Activated CD4-positive, alpha-beta T cell treated with anti-CD3 and anti-CD28 coated beads for 36 hours (primary cell): ENCODE measurements at places on chromosomes 4 and X.
A peak's percentile ranks its signal among the peaks of the same experiment; 100 is the strongest.

DNA sequence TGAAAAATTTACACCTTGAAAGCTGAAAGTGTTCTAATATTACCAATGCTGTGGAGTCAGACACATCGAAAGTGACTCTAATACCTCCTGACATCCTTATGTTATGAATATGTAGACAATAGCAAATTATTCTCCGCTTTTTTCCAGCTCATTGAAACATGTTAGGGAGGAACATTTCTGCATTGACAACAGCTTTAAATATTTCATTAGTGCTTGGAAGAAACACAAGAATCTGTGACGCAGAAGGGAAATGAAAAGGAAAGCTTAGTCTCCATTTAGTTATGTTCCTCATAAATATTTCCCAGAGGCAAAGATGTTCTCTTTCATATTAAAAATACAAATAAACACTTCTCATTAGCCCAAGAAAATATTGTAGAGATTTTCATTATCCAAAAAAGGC lies 55.8 kb upstream of the CD99 start:
- peaks cover 57% of the 10 kb centered on the region for H3K36me3 ChIP-seq
- no peak overlapping the region for H3K4me3 ChIP-seq
- H3K27ac ChIP-seq: no peak overlapping the region
- H3K27me3 ChIP-seq: no peaks in the 10 kb centered on the region
- peaks cover 14% of the 10 kb centered on the region for H3K4me1 ChIP-seq

DNA sequence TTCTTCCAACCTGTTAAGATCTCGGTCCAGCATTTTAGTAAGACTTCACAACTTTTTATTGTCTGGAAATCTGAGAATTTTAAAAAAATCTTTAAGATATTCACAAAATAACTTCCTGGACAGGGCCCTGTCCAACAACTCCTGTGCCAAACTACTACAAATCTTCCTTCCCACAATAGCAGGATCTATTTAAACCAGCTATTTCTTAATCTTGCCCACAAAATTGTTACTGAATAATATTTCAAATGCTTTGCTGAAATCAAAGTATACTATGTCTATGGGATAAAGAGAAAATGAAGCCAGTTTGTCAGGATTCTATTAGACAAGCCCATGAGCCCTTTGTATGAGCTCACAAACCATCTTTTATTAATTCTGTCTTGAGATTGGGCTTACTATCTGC lies 104.1 kb upstream of the DDIT4L start:
- no peak for DNase-seq
- no peak overlapping the region for H3K27ac ChIP-seq
- no peak overlapping the region for H3K4me3 ChIP-seq

DNA sequence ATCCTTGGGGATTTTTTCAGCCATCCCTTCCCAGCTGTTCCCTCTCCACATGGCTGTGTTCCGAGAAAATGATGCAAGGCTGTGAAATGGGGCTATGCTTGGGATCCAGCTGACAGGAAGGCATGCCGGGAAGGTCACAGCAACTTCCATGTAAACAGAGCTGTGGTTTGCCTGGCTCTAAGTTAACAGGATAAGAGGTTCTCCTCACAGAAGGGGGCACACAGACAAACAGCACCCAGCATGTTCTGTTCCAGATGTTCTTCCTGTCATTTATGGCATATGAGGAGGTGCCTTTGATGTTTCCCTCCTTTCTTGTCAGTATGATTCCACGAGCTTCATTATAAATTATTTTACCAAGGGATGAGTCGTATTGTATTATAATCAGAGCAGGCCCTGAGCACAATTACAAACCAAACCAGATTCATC lies 220.7 kb downstream of the ANTXR2 start:
- no peak for DNase-seq
- H3K27ac ChIP-seq: no peak overlapping the region

GRCh38 chr4:6941796-6942195 lies 32.2 kb downstream of the TBC1D14 start:
- H3K36me3 ChIP-seq: no peaks in the 10 kb centered on the region

- H3K27me3 ChIP-seq: no peaks in the 10 kb centered on the region
- H3K27ac ChIP-seq: no peak overlapping the region
- no peaks in the 10 kb centered on the region for H3K4me1 ChIP-seq
- peak; percentile 7 for DNase-seq
- no peaks in the 10 kb centered on the region for H3K36me3 ChIP-seq
Observed at GRCh38 chr4:163679189-163679588, 184.7 kb downstream of the TMA16 start.

DNA sequence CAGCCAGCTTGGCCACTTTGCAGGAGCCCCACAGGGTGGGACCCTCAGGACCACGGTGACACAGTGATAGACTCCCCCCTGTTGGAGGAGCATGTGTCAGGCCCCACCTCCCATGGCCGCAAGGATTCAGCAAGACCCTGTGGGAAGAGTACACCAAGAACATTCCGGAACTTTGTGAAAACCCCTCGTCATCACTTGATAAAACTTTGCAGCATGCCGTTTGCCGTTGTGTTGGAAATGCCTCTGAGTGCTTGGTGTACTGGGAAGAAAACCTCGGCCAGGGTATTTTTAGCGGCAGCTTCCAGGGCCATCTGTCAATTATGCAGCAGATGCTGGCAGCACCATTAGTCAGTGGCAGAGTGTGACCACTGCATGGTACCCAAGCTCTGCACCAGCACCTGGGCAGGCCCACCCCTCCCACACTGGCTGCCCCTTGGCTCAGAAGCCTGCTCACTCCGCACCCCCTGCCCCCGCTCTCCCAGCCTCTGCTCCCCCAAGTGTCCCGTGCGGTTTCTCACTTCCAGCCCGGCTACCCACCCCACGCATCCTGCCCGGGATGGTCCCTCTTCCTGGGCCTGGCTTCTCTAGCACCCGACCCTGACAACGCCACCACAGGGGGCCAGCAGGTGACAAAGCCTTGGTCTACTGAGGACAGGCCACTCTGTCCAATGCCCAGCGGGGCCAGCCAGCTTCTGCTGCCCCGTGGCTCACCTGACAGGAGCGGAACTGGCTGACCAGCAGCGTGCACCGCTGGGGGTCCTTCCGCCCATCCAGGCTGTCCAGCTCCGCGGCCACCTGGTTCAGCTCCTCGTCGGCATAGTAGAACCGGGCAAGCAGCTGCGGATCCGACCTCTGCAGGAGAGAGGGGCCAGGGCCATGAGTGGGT lies 65.0 kb downstream of the ZFYVE28 start:
- H3K4me3 ChIP-seq: no peak overlapping the region
- no peaks in the 10 kb centered on the region for H3K36me3 ChIP-seq
- H3K27me3 ChIP-seq: no peaks in the 10 kb centered on the region
- DNase-seq: no peak
- H3K4me1 ChIP-seq: peaks cover 6% of the 10 kb centered on the region

GRCh38 chr4:136056748-136057147 lies 1475.5 kb downstream of the PCDH18 start:
- H3K27ac ChIP-seq: no peak overlapping the region
- no peaks in the 10 kb centered on the region for H3K4me1 ChIP-seq
- no peaks in the 10 kb centered on the region for H3K36me3 ChIP-seq
- no peak overlapping the region for H3K4me3 ChIP-seq

- DNase-seq: no peak
- H3K4me3 ChIP-seq: no peak overlapping the region
- H3K27me3 ChIP-seq: no peaks in the 10 kb centered on the region
- no peaks in the 10 kb centered on the region for H3K4me1 ChIP-seq
Observed at GRCh38 chrX:96407501-96407900, 277.1 kb upstream of the DIAPH2 start.

GRCh38 chr4:25063116-25063515 lies 32.4 kb upstream of the LGI2 start:
- H3K4me1 ChIP-seq: no peaks in the 10 kb centered on the region
- no peaks in the 10 kb centered on the region for H3K36me3 ChIP-seq
- H3K4me3 ChIP-seq: no peak overlapping the region
- no peak overlapping the region for H3K27ac ChIP-seq
- H3K27me3 ChIP-seq: peaks cover 6% of the 10 kb centered on the region
- no peak for DNase-seq

GRCh38 chrX:47574076-47574546 lies 8.1 kb upstream of the TIMP1 start:
- no peak overlapping the region for H3K4me3 ChIP-seq
- H3K4me1 ChIP-seq: peaks cover 18% of the 10 kb centered on the region
- H3K36me3 ChIP-seq: peaks cover 28% of the 10 kb centered on the region
- no peak for DNase-seq
- no peak overlapping the region for H3K27ac ChIP-seq
- peaks cover 4% of the 10 kb centered on the region for H3K27me3 ChIP-seq

GRCh38 chrX:123740536-123740935 lies 7.7 kb upstream of the THOC2 start:
- H3K4me3 ChIP-seq: no peak overlapping the region
- no peaks in the 10 kb centered on the region for H3K36me3 ChIP-seq
- no peak for DNase-seq
- no peaks in the 10 kb centered on the region for H3K4me1 ChIP-seq

DNA sequence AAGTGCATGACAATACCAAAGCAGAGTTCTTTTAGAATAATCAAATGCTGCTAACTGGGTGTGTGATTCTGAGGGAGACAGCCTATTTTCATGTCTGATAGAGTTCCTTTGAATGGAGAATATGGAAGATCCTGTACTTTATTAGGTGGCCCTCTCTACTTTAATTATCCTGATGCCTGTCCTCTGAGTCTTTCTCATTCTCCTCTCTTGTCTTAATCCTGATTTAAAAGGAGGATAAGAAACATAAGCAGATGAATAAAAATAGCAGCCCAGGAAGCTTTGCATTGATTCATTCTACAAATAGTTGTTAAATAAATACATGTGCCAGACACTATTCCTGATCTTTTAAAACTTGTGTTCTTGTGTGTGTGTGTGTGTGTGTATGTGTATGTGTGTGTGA lies 387.3 kb downstream of the SPRY1 start:
- H3K27me3 ChIP-seq: peaks cover 2% of the 10 kb centered on the region
- H3K27ac ChIP-seq: no peak overlapping the region
- H3K4me3 ChIP-seq: no peak overlapping the region
- no peaks in the 10 kb centered on the region for H3K4me1 ChIP-seq
- no peaks in the 10 kb centered on the region for H3K36me3 ChIP-seq
- no peak for DNase-seq

DNA sequence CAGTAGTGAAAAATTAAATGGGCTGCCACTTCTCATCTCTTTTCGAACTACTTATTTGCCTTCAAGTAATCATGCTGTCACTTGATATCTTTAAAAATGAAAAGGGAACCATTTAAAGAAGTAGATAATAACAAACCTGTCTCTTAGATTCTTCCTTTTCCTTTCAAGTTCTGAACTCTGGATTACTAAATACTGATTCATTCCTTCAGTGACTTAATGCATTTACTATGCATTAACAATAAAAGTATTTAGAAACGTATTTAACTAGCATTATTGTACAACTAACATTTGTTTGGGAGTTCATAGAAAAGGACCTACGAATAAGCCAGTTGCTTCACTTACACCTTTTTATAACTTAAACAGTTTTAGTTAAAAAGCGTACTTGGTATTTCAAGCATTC lies 61.1 kb upstream of the RAB33B start:
- no peak for DNase-seq
- H3K36me3 ChIP-seq: peaks cover 44% of the 10 kb centered on the region
- no peaks in the 10 kb centered on the region for H3K27me3 ChIP-seq
- H3K4me1 ChIP-seq: no peaks in the 10 kb centered on the region
- H3K4me3 ChIP-seq: no peak overlapping the region
- H3K27ac ChIP-seq: no peak overlapping the region

- H3K27ac ChIP-seq: no peak overlapping the region
- no peaks in the 10 kb centered on the region for H3K36me3 ChIP-seq
- H3K4me1 ChIP-seq: no peaks in the 10 kb centered on the region
- no peak for DNase-seq
- H3K4me3 ChIP-seq: no peak overlapping the region
Observed at GRCh38 chr4:82713856-82714255, 84.7 kb downstream of the SCD5 start.

GRCh38 chr4:152581536-152582160 lies 45.8 kb upstream of the FBXW7 start:
- no peak for DNase-seq
- peaks cover 2% of the 10 kb centered on the region for H3K4me1 ChIP-seq
- no peak overlapping the region for H3K4me3 ChIP-seq
- no peaks in the 10 kb centered on the region for H3K27me3 ChIP-seq
- H3K36me3 ChIP-seq: no peaks in the 10 kb centered on the region

DNA sequence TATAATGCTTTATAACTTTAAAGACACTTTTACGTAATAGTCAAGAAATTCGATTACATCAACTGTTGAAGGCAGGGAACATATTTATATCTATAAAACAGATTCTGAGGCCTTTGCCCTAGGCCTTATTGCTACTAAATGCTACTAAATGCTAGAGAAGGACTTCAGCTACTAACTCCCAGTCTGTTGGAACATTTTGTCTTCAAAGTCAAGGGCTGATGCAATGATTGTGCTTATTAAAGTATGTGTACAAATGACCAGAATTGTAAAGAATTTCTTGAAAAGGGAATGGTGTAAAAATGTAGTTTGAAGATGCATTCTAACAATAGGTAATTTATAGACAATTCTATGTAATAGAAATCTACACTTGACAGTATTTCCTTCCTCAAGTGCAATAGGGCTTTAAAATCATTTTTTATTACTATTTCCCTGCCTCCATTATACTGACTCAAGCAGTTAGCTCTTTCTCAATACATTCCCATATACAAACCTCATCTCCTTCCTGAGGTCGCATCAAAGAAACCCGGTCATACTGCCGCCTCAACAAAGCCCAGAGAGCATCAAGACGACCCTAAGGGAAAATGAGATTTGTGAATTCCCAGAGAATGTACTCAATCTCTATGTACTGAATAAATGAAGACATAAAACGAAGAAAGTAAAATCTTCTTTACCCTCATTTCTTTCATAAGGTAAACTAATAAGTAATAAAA lies 95.7 kb downstream of the ANTXR2 start:
- no peak for DNase-seq
- H3K36me3 ChIP-seq: peaks cover 41% of the 10 kb centered on the region
- H3K27ac ChIP-seq: no peak overlapping the region
- H3K4me1 ChIP-seq: peaks cover 3% of the 10 kb centered on the region
- no peaks in the 10 kb centered on the region for H3K27me3 ChIP-seq
- H3K4me3 ChIP-seq: no peak overlapping the region

DNA sequence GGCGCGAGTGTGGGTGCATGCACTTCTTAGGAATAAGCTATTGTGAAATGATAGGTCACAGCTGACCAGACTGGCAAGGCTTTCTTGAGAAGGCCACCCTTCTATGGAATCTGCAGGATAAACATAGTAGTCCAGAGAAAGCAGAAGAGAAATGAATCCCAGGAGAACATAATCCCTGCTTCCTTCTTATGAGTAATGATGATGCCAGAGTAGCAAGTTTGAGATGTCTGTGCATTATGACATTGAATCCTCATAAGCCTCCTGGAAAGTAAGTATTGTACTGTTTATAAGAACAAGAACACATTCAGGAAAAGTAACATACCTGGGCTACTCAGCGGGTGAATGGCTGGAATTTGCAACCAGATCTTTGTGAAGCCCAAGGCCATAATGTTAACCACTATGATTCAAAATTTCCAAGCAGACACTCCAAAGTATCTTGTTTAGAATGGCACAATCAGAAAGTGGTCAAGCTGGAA lies 272.1 kb upstream of the HS3ST1 start:
- H3K27ac ChIP-seq: no peak overlapping the region
- no peaks in the 10 kb centered on the region for H3K36me3 ChIP-seq
- DNase-seq: no peak
- no peaks in the 10 kb centered on the region for H3K27me3 ChIP-seq
- no peak overlapping the region for H3K4me3 ChIP-seq
